Dermis blood vessel endothelial cell (primary cell): ENCODE measurements at places on chromosomes 7 and 10.

- no peak for DNase-seq
Measured at GRCh38 chr7:153021542-153021941, 262.0 kb downstream of the ACTR3B start.

- peak; percentile 87 for DNase-seq
Measured at GRCh38 chr10:89346405-89347254, 18.8 kb downstream of the IFIT3 start.

GRCh38 chr7:71131256-71132126 lies 453 bp upstream of the GALNT17 start:
- DNase-seq, result no peak

GRCh38 chr7:91427051-91427450 lies 162.8 kb downstream of the FZD1 start:
- DNase-seq, result no peak

DNA sequence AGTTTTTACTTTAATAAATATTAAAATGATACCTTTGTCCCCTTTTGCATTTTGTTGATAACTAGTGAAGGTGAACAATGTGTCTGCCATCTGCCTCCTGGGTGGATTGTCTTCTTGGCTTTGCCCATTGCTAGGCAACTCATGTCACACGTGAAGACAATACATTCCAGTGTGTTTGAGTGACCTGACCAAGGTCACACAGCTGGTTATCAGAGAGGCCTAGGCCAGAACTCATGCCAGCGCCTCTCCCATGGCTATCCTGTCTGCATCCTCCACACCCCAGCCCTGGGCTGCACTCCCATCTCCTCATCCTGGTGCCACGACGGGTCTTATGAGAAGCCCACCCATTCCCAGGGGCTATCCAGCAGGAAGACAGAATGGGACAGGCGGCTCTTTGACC lies 108.7 kb downstream of the PLCE1 start:
- no peak for DNase-seq

GRCh38 chr7:7581531-7582179 lies 15.0 kb downstream of the MIOS start:
- DNase-seq, result no peak
